ENCODE measurements at places on chromosomes 6 and 20.

GRCh38 chr6:130113201-130113710 lies 94.9 kb downstream of the L3MBTL3 start:
- DNase-seq = no peak

- no peak for DNase-seq
Measured at GRCh38 chr6:45376310-45377042, 1.3 kb downstream of the SUPT3H start.

DNA sequence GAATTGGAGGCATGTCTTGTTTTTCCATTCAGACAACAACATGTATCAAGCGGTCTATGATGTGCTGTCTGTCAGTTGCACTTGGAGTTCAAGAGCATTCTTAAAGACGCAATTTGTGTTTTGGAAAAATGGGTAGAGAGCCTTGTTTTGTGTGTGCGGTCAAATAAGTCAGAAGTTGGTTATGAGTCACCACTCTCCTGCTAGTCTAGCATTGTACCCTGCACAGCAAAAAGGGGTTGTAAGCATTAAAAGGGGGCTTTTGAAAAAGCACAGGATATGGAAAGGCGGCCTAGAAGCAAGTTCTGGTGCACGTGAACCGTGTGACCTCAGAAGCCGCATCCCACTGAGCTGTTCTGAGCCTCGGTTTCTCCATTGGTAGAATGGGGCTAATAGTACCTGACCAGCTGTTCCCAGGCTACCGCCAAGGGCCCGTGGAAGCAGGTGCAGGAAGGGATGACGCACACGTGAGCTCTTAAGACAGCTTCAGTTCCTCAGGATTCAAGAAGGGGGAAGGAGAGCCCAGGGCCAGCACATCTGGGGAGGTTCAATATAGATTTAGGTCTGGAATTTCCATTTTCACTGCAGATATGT lies 61.6 kb upstream of the SNX9 start:
- DNase-seq = no peak

GRCh38 chr20:23125159-23125558 lies 39.0 kb upstream of the CD93 start:
- DNase-seq = no peak

DNA sequence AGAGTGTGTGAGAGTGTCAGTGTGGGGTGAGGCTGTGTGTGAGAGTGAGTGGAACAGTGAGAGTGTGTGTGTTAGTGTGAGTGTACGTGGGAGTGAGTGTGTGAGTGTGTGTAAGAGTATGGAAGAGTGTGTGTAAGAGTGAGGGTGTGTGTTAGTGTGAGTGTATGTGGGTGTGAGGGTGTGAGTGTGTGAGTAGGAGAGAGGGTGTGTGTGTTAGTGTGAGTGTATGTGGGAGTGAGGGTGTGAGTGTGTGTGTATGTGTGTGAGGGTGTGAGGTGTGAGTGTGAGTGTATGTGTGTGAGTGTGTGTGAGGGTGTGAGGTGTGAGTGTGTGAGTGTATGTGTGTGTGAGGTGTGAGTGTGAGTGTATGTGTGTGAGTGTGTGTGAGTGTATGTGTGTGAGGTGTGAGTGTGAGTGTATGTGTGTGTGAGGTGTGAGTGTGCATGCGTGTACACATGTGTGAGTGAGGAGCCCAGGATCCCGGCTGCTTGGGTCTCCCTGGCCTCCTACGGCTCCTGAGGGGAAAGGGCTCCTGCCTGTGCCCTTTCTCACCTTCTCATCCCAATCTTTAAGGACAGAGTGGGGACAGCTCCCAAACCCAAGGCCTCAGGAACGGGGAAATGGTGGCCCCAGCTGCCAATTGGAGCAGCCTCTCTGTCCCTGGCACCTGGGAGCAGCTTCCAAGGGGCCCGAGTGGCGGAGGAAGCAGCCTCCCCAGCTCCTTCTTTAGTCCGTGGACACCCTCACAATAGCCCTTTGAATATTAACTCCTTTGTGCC lies 100.2 kb downstream of the PSMB1 start:
- no peak for DNase-seq

- DNase-seq = peak; percentile 14
Measured at GRCh38 chr6:136927292-136927691, 5.2 kb downstream of the SLC35D3 start.

DNA sequence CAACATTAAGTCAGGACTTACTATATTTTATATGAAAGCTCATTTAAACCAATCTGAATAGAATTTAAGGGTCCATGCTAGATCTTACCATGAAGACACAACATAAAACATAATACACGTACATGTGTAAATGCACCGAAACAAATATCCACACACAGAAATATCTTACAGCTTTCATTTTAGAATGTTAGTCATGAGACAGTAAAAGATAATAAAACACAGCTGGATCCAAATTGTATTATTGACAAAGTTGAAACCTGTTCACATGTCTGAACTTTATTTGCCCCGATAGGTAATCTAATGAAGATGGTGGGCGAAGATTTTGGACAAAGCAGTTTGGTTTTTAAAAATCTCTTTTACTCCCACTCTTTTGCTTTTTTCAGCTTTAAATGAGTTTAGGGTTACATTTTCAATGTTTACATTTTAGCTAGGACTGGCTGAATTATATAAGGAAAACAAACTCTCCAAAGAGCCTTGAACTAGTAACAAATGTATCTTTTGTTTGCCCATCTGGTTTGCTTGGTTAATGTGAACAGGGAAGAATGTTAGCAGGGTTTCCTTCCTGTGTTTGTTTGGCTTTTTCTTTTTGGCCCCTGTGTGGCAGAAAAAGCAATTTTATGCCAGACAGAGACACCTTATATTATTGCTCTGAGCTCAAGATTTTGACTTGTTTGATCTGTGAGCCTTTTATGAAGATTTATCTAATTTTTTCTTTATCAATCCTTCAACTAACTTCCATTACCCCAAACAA lies 5.1 kb upstream of the TMEM181 start:
- no peak for DNase-seq

GRCh38 chr6:150627585-150628025 lies 27.9 kb downstream of the PLEKHG1 start:
- DNase-seq = no peak

- no peak for DNase-seq
Measured at GRCh38 chr20:25203089-25203488, 7.6 kb downstream of the ENTPD6 start.

DNA sequence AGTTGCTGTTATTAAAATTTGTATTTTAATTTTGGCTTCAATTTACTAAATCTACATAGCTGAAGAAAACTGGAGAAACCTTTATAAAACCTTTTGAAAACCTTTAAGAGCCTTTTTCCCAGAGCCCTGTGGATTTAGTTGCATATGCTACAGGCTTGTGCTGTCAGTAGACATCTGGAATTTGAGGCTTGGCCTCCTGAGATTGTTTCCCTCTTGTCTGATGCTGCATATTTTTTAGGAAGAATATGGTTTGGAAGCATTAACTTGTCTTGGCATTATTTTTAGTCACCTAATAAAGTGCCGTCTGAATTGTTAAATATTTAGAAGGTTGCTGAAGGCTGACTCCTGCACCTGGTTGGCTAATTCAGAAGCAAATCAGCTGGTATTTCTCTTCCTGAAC lies 369.4 kb downstream of the UTRN start:
- no peak for DNase-seq

GRCh38 chr20:15637950-15638754 lies 935.1 kb downstream of the KIF16B start:
- no peak for DNase-seq

DNA sequence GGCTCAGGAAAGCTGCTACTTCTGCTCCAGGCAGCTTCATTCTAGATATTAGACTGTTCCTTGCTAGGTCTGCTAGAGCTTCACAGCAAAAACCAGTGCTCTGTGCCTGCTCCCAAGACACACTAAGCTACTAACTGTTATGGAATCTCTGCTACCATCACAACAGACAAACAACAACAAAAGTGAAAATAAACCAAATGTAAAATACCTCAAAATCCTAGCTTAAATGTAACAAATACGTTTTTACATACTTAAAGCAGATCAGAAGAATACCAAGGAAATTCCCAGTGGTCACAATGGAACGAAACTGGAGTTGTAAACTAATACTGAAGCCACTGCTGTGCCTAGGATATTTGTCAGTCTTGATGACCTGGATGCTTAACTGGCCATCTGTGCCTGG lies 84.6 kb upstream of the EZR start:
- DNase-seq = no peak

DNA sequence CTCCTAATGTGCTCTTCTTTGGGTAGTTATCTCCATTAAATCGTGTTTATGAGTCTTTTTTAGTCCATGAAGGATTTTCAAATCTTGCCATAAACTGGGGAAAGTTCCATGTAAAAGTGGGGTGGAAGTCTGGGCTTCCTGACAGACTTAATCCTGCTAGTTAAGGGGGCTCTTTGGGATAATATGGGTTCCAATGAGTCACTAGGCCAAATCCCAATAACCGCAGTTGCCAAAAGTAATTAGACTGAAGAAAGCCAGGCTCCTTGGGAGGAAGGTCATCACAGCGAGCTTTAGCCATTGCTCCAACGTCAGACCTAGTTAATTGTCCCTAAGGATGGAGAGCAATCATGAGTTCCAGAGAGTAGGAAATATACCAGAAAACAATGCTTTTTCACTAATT lies 10.8 kb downstream of the RSPO3 start:
- no peak for DNase-seq

- DNase-seq = no peak
Measured at GRCh38 chr20:44117296-44118184, 69.4 kb downstream of the JPH2 start.

GRCh38 chr6:2351807-2352431 lies 106.5 kb upstream of the GMDS start:
- no peak for DNase-seq

DNA sequence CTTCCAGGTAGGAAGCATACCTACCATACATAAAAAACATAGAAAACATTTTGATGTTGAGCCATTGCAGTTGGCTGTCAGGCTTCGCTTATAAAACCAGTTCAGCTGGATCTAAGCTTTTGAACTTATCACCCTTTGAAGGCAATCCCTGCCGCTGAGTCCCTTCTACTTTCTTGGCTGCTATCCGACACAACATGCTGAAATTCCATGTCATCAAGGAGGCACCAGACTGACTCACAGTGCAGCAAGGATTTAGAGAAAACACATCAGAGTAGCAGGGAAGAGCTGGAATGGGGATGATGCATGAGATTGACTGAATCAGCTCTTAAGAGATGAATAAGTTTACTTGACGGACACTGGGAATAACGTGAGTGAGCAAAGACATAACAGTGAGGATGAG lies 135.0 kb upstream of the MAN1A1 start:
- no peak for DNase-seq

- no peak for DNase-seq
Measured at GRCh38 chr6:137443901-137444300, 50.3 kb downstream of the OLIG3 start.

DNA sequence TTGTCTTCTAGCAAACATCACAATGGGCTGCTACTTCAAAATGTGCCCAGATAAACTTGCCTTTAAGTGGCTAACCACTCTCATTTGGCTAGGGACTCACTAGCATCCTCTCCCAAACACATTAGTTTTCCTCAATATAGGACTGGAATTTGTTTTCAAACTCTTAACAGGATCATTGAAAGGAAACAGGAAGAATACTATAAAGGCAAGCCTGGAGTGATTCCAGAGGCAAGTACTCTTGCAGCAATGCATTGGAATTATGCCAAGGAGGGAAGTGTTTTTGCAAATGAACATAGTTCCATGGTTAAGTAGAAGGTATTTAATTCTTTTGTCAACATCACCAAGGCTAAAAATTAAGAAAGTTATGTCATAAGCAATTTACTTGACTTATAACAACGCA lies 12.2 kb downstream of the EPHA7 start:
- DNase-seq = no peak

DNA sequence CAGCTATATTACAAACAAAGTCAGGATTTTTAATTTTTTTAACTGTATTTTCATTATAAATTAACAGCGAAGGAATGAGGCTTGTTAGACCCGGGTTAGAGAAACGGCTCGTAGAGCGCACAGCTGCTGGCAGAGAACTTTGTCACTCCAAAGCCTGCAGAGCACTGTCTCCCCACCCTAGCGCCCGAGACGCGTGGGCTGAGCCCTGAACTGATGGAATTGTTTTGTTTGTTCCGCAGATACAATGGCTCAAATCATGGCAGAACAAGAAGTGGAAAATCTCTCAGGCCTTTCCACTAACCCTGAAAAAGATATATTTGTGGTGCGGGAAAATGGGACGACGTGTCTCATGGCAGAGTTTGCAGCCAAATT lies 810 bp downstream of the LAMP5 start:
- no peak for DNase-seq

- DNase-seq = no peak
Measured at GRCh38 chr20:59221707-59222252, 58.2 kb downstream of the ZNF831 start.

DNA sequence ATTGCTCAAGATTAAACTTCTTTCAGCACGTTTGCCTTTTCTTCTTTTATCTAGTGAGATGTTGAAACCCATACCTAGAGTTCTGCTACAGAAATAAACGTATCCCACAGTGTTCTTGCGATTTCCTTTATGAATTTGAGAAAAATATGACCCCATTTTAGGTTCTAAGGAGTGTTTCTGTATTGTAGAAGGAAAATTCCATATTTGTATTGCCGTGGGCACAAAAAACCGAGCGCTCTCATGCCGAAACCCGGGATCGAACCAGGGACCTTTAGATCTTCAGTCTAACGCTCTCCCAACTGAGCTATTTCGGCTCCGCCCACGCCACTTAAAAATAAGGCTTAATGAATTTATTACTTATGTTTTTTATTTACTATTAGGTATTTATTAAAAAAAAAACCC lies 23.7 kb downstream of the ZNF311 start:
- no peak for DNase-seq

GRCh38 chr6:170206851-170207431 lies 83.9 kb downstream of the DLL1 start:
- no peak for DNase-seq

- no peak for DNase-seq
Measured at GRCh38 chr6:157471077-157471686, 90.2 kb downstream of the ZDHHC14 start.

DNA sequence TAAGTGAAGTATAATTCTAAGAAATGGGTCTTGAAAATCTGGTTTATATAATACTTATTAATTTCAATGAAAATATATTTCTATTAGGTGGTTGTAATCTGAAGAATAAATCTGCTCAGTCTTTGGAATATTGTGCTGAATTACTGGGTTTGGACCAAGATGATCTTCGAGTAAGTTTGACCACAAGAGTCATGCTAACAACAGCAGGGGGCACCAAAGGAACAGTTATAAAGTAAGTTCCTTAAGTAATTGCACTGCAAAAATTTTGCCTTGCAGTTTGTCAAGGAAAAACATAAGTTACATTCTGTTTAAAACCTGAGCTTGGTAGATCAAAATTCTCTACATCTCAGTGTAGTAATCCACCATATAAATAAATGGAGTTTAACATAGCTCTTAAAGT lies 106.0 kb downstream of the MYO6 start:
- DNase-seq = no peak

GRCh38 chr6:21772884-21773575 lies 179.5 kb downstream of the SOX4 start:
- no peak for DNase-seq

GRCh38 chr6:143040018-143040417 lies 20.7 kb upstream of the AIG1 start:
- DNase-seq = no peak

GRCh38 chr6:112203577-112204349 lies 50.6 kb downstream of the LAMA4 start:
- no peak for DNase-seq

GRCh38 chr6:137013031-137013430 lies 31.7 kb downstream of the IL20RA start:
- no peak for DNase-seq

All from GM12891 (cell line).